Activated T-cell treated with anti-CD3 and anti-CD28 coated beads for 1 hour (primary cell): ENCODE measurements at places on chromosomes 2 and 18.

DNA sequence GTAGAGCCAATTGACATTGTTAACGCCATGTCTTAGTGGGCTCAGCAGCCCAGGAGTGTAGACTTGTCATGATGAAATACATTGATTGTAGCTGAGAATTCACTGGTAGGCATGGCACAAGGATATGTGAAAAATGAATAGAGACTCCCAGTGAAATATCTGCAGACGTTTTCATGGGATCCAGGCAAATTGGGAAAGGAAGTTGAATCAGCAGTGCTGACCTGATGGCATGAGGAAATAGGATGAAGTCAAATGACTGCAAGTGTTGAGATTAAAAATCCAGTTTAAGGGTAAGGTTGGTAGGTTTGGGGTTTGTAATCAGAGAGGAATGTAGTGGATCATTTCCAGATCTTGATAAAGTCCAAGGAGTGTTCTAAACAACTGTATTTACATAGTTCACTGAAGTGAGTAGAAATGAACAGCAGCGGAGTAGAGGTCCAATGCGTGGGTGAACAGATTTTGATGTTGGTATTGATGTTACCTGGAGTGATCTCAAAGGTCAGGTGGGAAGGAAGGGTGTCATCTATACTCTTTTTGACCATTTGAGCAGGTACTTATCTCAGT lies 24.6 kb downstream of the INSIG2 start:
- DNase-seq: no peak

DNA sequence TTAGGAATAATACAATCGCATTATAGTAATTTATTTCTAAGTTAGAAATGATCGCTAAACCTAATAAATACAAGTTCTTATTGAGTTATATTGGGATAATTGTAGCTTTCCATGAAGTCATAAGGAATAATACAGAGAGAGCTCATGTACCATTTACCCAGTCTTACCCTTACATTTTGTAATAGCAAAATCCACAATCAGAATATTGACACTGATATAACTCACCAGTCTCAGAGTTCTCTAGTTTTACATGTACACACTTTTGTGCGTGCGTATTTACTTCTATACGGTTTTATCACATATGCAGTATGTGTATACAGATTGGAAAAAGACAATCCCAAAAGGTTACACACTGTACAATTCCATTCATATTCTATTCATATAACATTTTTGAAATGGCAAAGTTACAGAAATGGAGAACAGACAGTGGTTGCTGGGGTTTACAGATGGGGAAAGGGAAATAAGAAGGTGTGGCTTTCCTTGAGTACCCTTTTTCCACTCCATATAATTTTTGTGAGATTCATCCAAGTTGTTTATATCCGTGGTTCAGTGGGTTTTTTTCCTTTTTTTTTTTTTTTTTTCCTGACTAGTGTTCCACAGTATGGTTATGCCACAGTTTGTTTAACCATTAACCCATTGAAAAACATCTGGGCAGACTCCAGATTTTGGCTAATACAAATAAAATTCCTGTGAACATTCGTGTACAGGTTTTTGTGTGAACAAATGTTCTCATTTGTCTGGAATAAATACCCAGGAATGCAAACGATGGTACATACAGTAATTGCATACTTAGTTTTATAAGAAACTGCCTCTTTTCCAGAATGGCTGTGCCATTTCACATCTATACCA lies 117.2 kb downstream of the HNMT start:
- no peak for DNase-seq

DNA sequence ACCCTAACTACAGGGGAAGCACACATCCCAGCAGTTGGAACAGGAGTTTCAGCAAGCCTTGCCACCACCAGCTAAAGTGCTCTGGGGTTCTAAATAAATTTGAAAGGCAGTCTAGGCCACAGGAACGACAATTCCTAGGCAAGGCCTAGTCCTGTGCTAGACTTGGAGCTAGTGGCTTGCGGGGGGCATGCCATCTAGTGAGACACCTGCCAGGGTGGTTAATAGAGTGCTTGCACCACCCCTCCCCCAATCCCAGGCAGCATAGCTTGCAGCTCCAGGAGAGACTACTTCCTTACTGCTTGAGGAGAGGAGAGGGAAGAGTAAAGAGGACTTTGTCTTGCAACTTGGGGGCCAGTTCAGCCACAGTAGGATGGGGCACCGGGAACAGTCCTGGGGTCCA lies 101.8 kb downstream of the SLC39A10 start:
- no peak for DNase-seq

DNA sequence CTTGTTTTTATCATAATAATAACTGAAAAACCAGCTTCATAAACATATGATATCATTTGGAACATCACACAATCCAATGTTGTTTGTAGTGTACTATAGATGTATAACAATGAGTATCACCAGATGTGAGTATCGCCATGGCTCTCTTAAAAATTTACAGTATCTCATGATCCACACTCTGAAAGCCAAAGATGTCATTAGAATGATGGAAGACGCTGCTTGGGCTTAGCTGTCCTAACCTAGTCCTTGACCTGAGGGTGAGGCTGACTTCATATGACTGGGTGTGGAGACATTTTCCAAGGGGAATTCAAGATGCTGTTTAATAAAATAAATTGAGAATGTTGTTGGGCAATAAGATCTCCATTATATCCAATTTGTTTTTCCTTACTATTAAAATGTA lies 242.6 kb downstream of the RIT2 start:
- DNase-seq: no peak

- no peak for DNase-seq
Measured at GRCh38 chr2:218128781-218129457, 3.1 kb downstream of the CXCR2 start.

DNA sequence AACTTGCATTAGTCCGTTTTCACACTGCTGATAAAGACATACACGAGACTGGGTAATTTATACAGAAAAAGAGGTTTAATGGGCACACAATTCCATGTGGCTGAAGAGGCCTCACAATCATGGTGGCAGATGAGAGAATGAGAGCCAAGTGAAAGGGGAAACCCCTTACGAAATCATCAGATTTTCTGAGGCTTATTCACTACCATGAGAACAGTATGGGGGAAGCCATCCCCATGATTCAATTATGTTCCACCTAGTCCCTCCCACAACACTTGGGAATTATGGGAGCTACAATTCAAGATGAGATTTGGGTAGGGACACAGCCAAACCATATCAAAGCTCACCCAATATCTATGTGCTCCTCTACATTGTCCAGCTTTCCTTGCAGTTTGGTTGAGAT lies 16.0 kb upstream of the SERPINE2 start:
- DNase-seq: no peak

- DNase-seq: no peak
Measured at GRCh38 chr2:10617241-10617640, 72.5 kb downstream of the NOL10 start.

GRCh38 chr18:54173980-54174630 lies 50.4 kb downstream of the MBD2 start:
- no peak for DNase-seq

GRCh38 chr18:42157420-42157819 lies 202.4 kb downstream of the PIK3C3 start:
- DNase-seq: no peak

- no peak for DNase-seq
Measured at GRCh38 chr2:97982621-97983020, 13.1 kb downstream of the TMEM131 start.

- DNase-seq: no peak
Measured at GRCh38 chr18:77944533-77944932, 694.9 kb downstream of the GALR1 start.

DNA sequence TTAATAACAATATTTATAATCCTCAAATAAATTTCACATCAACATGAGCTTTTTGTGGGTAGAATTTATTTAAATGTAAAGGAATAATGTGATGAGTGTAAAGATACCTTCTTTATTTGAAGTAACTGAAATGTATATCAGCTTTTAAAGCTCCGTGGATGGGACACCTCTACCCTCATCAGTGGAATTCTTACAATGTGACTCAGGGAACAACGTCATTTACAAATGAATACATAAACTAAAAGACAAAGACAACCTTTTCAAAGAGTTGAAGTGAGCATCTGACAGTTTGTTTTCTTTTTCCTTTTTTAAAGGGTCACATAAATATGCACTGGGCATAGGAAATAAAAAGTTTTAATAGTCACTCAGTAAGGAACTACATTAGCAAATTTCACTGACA lies 1127.0 kb upstream of the CRIM1 start:
- no peak for DNase-seq

DNA sequence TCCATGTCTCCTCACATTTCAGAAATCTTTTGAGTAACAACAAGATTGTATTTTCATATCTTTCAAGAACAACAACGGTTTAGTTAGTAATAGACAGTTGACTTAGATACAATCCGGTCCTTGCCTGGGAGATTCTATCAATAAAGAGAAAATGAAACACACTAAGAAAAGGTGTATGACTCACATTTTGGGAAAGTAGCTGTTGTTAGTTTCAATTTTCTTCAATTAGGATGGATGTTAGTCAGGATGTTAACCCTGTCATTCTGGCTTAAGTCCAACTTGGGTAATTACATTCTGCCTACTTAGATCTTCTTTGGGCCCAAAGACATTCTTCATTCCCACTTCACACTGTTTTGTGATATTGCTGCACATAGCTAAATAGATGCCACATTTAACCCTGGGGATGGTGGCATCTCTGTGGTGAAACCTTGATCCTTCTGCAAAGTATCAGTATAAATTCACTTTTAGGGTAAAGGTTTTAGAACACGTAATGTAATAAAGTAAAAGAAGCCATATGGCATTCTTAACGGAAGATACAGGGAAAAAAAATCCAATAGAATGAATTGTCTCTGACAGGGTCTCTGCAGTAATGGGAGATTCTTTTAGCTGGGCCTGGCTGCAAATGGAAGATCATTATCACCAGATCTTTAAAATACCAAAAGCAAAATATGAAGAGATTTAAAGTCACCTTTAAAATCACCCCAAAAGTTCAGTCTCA lies 365.5 kb downstream of the FIGN start:
- no peak for DNase-seq

DNA sequence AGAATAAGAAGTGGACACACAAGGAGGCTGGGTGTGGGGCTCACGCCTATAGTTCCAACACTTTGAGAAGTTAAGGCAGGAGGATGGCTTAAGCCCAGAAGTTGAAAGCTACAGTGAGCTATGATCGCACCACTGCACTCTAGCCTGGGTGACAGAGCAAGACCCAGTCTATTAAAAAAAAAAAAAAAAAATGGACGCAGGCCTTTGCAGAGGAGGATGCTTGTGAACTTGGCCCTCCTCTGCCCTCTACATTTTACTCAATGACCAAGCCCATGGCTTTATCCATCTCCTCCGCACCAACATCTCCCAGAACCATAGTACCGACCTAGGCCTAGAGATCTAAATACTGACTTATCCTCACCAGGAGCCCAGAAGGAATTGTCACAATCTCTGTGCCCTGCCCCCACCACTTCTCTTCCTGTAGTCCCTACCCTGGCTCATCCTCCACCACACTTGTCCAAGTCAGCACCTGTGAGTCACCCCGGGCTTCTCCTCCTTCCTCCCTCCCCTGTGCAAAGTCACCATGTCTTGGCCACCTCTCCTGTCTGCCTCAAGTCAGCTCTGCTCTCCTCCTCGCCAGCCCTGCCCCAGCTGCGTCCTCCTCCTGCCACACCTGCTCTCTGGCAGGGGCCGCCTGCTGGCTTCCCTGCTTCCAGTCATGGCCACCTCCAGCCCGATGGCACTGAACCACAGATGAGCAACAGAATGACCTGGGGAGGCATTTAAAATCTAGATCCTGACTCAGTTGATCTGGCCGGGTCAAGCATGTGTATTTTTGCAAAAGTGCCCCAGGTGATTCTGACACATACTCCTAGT lies 35.8 kb upstream of the ASPRV1 start:
- DNase-seq: no peak

DNA sequence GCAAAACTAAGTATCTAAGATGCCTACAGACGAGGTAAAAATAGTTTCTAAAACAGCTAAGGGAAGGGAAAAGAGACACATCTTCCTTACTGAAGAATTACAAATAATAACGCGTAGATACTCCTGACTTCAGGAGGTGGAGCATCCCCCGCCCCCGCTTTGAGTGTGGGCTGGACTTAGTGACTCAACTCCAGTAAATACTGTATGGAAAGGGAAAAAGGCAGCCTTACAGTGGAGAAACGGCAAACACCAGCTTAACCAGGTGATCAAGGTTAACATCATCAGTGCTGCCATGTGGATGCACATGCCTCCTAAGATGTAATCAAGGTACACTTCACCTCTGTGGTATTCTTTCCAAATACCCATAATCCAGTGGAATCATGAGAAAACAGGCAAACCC lies 47.9 kb downstream of the HADHB start:
- no peak for DNase-seq

DNA sequence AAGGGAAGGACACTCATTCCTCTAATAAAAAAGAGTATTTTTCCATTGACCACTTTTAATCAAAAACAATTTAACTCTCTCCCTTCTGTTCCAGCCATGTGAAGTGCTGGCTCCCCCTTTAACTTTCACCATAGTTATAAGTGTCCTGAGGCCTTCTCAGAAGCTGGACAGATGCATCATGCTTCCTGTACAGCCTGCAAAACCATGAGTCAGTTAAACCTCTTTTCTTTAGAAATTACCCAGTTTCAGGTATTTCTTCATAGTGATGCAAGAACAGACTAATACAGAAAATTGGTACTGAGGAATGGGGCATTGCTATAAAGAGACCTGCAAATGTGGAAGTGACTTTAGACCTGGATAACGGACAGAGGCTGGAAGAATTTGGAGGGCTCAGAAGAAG lies 643.6 kb upstream of the DDX18 start:
- DNase-seq: no peak

DNA sequence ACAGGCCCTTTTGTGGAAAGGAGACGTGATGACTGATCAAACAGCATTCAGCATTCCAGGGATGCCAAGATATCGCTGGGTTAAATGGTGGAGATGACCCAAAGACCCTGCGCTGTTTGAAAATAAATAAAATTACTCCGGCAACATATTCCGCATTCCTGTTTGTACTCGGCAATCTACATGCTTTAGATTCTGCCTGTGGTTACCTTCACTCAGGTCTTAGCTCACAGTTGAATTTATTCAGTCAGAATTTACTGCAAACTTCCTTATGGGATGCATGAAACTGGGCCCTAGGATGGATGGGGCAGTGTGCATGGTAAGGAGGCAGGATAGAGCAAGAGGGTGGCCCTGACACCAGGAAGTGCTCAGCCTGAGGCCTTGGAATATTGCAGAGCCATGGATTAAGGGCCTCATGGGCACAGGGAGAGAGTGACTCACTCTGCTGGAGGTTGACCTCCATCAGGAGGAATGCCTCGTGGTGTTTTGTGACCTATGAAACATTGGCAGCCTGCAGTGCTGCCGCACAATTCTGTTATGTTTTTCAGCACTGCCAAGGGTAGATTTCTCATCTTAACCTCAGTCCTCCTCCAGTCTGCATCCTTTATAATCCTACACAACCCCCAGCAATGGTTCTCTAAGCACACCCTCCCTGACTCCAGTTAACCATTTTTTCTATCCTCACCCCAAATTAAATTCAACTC lies 321.4 kb downstream of the IRS1 start:
- no peak for DNase-seq
